ENCODE measurements at places on chromosomes 7 and 10.

DNA sequence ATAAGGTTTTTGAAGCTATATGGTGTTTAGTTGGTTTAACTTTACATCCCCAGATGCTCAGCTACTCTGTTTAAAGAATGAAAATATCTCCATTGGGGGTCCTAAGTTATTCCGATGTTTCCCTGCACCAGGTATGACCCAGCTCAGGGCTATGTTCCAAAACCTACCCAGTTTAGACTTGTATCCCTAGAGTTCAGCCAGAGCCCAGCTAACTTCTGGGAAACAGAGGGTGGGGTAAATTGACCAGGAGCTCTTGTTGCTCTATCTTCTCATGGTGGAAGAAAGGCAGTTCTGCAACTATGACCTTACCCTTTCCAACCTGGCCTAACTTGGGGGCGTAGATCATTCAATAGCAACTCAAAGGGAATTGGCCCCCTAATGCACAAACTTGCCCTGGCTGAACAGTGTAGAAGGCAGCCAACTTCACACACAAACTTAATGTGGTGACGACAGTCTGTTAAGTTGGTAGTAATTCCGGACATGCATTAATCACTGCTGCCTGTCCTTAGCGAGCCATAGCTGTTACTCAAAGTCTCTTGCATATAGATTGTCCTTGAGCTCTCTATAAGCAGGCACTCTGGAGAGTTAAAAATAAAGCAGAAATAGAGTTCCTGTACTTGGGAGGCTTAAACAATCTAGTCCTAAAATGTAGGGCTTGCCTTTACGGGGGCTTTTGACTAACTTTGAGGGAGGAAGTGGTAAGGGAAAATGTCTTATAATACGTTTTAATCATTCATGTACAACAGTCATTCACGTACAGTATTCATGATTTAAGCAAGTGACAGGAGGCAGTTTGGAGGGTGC is 5.3 kb upstream of the ZNRF2 start:
- H3K4me3 ChIP-seq = no peak overlapping the region
- H3K4me1 ChIP-seq = peaks cover 9% of the 10 kb centered on the region
- no peak for DNase-seq
- no peaks in the 10 kb centered on the region for H3K36me3 ChIP-seq
- no peaks in the 10 kb centered on the region for H3K27me3 ChIP-seq

DNA sequence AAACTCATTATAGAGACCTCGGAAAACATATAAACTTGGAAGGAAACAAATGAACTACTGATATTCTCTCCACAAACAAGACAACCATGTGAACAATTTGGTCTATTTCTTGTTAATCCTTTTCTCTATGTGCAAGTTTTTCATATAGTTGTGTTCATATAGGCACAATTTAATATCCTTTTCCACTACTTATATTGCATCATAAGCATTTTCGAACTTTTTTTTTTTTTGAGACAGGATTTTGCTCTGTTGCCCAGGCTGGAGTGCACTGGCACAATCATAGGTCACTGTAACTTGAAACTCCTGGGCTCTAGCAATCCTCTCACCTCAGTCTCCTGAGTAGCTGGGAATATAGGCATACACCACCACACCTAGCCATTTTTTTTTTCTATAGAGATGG is 5.2 kb downstream of the PEX1 start:
- peaks cover 18% of the 10 kb centered on the region for H3K4me1 ChIP-seq
- peaks cover 13% of the 10 kb centered on the region for H3K36me3 ChIP-seq
- H3K27ac ChIP-seq = no peak overlapping the region
- H3K4me3 ChIP-seq = no peak overlapping the region

DNA sequence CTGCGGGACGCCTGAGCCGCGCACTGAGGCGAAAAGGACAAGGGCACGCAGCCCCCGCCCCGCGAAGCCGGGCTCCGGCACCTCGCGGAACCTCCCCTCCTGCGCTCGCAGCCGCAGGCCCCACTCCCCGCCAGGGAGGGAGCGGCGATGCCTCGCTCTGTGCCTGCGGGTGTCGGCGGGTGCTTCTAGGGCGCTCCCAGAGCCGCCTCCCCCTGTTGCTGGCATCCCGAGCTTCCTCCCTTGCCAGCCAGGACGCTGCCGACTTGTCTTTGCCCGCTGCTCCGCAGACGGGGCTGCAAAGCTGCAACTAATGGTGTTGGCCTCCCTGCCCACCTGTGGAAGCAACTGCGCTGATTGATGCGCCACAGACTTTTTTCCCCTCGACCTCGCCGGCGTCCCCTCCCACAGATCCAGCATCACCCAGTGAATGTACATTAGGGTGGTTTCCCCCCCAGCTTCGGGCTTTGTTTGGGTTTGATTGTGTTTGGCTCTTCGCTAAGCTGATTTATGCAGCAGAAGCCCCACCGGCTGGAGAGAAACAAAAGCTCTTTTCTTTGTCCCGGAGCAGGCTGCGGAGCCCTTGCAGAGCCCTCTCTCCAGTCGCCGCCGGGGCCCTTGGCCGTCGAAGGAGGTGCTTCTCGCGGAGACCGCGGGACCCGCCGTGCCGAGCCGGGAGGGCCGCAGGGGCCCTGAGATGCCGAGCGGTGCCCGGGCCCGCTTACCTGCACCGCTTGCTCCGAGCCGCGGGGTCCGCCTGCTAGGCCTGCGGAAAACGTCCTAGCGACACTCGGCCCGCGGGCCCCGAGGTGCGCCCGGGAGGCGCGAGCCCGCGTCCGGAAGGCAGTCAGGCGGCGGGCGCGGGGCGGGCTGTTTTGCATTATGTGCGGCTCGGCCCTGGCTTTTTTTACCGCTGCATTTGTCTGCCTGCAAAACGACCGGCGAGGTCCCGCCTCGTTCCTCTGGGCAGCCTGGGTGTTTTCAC is 519 bp downstream of the ITGB8 start:
- peak; percentile 73 for DNase-seq
- no peaks in the 10 kb centered on the region for H3K36me3 ChIP-seq
- peak overlapping the region; percentile 82 for H3K27ac ChIP-seq
- peak overlapping the region; percentile 64 for H3K4me3 ChIP-seq
- no peaks in the 10 kb centered on the region for H3K4me1 ChIP-seq

GRCh38 chr7:117157241-117158209 is 165.3 kb downstream of the WNT2 start:
- peaks cover 16% of the 10 kb centered on the region for H3K4me1 ChIP-seq
- H3K27ac ChIP-seq = no peak overlapping the region
- H3K36me3 ChIP-seq = no peaks in the 10 kb centered on the region
- H3K4me3 ChIP-seq = no peak overlapping the region
